ENCODE measurements at places on chromosomes 13 and 19.

DNA sequence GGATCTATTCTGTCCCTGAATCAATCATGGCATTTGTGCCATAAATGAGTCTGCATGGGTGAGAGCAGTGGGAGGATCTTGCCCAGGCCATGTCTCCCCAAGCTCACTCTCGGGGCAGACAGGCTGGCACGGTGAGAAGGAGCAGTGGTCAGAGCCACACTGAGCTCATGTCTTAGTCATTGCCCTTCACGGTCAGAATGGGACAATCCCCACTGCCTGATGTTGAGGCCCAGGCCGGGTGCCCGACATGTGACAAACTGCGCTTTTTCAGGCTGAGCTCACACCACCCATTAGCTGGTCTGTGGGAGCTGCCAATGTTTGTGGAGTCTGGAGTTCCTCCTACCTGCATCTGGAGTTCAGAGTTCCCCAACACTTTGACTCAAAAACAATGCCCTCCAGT lies 481.9 kb downstream of the COG6 start:
- DNase-seq = no peak

DNA sequence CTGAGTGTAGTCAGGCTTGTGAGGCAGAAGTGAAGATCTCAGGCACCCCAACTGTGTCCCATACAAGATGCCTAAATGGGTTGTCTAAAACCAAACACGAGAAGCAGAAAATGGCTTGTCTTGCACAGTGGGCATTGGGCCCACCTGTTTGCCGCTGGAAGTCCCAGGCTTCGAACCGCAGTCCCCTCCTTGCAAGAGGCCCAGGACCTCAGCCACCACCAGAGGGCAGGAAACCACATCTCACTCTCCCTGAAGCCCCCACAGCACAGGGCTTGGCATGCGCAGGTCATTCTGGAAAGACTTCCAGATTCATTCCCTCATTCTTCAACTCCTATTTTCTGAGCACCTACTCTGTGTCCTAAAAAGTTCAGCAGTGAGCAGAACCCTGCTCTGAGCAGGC lies 973.7 kb downstream of the UQCRFS1 start:
- DNase-seq = no peak

GRCh38 chr19:13846557-13847406 lies 30.2 kb upstream of the NANOS3 start:
- DNase-seq = peak; percentile 57

DNA sequence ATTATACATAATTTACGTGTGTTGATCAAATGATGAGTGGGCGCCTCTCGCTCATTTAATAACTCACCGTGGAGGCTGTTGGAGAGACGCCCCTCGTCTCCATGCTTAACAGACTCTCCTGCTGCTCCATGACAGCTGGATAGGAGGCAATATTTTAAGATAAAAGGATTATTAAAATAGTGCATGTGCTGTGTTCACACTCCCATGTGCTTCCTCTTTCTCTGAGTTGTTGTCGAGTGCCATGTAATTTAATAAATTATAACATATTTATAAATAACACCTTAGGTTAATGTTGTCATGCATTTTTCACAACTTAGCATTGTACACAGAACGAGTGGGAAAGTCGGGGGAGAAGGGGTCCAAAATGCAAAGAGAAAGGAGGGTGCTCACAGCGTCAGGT lies 161.4 kb upstream of the TSHZ3 start:
- no peak for DNase-seq

DNA sequence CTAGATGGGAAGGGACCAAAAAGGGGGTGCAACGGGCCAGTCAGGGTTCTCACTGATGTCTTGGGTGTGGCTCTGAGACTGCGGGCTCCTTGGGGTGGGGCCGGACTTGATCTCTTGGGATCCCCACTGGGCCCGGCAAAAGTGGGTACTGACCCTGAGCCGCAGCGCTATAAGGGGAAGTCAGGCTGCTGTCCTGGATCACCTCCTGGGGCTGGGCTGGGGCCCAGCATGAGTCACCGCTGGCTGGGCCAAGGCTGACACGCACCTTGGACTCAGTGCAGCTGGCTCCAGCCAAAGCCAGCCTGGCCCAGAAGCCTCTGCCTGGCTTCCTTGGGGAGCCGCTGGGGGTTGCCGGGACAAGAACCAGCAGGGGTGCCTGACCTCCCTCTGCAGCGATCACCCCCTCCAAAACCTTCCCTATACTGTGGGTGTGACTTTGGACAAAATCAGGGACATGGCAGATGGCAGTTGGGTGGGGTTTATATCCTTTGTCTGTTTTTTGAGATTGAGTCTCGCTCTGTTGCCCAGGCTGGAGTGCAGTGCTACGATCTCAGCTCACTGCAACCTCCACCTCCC lies 617 bp upstream of the IQCN start:
- no peak for DNase-seq

- no peak for DNase-seq
Observed at GRCh38 chr19:22735911-22736645, 47.9 kb downstream of the ZNF99 start.

GRCh38 chr13:43514311-43514710 lies 272.5 kb downstream of the ENOX1 start:
- no peak for DNase-seq

DNA sequence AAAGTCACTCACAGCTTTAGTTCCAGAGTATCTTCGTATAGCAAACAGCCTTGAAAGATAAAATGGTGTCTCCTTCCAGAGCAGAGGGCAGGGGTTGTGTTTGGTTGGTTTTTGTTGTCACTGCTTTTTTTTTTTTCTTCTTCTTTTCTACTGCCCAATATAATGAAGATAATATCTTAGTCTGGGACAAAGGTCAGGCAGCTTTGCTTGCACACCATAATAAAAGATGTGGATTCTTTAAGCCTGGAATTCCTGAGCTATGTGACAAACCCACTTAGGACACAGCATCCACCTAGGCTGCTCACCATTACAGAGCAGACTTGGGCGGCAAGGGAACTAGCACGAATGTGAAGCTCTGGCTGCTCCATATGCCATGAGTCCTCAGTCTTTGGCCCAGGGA lies 165.6 kb upstream of the MIR17HG start:
- DNase-seq = no peak

GRCh38 chr19:18173572-18174288 lies at the start of gene IFI30:
IFI30 (plus strand) TSS chr19:18173813; CDS start chr19:18173842, 29 bp downstream.
- DNase-seq = peak; percentile 55

DNA sequence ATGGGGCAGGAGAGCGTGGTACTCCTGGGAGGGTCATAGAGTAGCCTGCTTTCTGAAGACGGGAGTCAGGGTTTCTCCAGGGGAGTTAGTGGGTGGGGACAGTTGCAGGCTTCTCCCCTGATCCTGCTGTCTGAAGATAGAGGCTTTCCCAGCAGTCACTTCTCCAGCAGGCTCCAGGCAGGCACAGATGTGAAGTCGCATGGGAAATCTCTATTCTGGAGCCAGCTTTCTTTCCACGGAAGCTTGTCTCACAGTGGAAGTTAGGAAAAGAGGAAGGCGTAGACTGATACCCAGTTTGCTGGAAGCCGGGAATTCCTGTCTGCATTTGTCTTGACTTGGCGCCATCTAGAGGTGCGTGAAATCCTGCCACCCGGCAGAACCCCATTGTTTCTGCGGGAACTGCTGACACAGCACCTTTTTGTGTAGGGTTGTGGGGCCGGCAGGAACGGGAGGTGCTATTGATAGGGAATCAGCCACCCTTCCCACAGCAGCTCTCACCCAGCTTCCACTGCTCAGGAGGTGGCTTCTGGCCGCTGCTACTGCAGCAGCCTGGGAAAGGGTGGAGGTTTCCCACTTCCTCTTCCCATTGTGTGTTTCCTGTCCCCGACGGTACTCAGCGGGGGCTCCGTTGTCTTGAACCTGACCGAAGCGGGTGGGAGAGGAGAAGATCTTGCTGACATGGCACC lies 28.5 kb upstream of the NPAS1 start:
- DNase-seq = no peak

DNA sequence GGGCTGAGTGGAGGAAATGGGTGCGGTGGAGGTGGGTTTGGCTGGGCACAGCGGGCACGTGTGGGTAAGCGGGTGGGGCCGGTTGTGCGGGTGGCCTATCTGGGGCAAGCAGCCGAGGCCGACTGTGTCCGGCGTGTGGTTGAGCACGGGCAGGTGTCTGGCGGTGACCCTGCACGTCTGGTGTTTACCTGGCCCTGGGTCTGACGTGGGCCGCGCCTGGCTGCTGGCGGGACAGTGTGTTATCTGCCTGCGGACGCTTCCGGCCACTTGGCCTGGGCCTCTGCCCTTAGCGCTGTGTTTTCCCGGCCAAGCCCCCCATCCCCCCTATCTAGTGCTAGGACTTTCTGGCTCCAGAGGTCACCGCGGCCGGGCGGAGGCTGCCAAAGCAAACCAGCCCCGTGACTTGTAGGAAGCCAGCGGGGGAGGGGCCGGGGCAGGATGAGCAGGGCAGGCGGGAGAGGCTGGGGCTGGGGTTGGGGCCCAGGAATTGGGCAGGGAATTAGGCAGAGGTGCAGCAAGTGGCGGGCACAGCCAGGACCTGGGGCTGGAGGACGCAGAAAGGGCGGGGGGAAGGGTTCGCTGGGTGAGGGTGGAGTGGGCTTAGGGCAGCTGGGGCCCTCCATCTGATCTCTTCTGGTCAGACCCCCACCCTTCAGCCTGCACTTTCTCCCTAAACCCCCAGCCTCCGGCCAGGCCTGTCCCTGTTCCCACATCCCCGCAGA lies 534 bp upstream of the HPN start:
- peak; percentile 48 for DNase-seq

All from esophagus squamous epithelium (tissue), 5 donors.